Skeletal muscle cell (primary cell): ENCODE measurements at places on chromosomes 2 and 18.

DNA sequence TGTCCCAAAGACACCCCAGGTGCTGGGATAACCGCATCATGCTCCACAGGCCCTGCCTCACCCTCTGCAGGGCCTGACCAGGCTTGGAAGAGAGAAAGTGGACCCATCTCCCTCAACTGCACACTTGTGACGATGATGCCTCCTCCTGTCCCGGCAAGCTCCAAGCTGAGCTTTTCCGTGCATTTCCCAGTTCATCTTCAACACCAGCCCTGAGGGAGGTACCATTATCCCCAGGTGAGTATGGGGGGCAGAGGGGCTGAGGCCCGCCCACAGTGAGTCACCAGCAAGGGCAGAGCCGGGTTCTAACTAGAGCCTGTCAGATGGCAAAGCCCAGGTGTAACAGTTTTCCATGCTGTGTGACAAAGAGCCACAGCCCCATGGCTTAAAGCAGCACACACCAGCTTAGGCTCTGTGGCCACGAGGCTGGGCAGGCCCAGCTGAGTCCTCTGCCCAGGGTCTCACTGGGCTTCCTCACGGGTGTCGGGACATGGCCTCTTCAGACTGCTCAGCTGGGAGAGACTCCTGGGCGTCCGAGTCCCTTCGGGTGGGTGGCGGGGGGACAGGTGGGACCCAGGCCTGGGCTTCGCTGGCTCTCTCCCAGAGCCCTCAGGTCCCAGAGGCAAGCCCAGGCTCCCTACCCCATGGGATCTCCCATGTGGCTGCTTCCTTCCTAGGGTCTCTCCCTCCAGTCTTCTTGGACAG lies 108.4 kb upstream of the OTOS start:
- DNase-seq, result no peak

DNA sequence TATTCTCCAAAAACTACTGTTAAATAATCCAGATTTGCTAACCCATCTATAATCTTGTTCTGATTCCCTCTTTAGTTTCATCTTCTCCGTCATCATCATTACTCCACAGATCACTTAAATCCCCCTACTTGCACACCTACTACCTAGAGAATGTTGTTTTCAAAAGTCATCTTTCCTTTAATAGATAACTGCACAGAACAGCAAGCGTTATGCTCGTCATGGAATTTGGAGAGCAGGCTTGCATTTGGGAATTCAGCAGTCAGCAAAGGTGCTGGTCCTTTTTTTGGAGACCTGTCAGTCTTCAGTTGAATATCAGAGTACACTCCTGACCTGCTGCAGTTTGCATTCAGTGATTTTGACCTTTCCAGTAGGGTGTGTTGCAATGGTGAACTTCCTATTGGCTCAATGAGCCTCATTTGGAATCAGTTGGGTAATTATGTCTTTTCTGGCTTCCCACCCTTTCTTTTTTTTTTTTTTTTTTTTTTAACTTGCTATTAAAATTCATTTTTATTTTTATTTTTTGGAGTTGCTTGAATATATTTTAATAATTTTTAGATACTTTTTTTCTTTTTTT lies 110.6 kb downstream of the HNRNPLL start:
- DNase-seq, result no peak

GRCh38 chr18:3498698-3499471 lies 48.9 kb downstream of the TGIF1 start:
- DNase-seq, result peak; percentile 6

DNA sequence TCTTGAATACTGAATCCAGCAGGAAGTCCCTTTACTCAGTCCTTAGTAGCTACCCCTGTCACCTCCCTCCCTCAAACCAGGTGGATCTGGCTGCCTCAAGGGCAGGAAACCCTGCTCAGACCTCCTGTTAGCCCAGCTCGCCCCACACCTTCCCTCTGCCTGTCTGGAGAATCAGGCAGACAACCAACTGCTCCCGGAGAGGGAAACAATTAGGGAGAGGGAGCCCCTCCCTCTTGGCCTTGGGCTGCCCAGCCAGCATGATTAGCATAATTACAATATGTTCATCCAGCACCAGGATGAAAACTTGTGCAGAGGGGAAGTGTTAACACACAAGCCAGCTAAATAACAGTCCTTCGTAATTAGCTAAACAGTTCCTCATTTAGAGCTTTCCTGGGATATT lies 185.5 kb downstream of the C1D start:
- no peak for DNase-seq

DNA sequence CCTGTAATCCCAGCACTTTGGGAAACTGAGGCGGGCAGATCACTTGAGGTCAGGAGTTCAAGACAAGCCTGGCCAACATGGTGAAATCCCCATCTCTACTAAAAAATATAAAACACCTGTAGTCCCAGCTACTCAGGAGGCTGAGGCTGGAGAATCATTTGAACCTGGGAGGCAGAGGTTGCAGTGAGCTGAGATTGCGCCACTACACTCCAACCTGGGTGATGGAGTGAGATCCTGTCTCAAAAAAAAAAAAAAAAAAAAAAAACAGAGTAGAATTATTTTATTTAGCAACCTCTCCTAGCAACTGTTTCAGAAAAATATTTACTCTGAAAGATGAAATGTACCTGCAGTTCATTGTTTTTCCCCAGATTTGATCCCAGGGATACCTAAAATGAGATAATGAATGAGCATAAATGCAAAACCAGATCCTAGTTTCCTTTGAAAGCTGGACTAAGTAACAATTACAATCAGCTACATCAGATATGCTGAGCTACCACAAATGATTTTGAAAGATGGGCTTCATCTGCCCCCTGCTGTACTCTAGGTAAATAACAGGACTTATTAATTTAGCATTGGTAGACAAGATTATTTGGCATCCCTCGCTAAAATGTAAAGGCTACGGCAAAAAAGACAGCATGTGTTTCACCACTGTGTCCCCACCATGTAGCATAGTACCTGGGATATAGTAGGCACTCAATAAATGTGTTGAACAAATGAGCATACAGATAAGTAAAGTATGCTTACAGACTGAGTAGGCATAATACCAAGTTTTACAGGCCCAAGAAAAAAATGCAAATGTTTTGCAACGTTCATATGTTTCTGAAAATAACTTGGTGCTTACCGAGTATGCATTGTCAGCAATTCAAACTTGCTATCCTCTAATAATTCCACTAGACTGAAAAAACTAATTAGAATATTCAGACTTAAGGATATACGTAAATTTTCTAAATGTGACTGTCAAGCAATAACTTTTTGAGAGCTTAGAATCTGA lies 102.5 kb downstream of the ATL2 start:
- peak; percentile 49 for DNase-seq

GRCh38 chr18:47593744-47594472 lies 336.6 kb downstream of the SMAD2 start:
- DNase-seq, result no peak

DNA sequence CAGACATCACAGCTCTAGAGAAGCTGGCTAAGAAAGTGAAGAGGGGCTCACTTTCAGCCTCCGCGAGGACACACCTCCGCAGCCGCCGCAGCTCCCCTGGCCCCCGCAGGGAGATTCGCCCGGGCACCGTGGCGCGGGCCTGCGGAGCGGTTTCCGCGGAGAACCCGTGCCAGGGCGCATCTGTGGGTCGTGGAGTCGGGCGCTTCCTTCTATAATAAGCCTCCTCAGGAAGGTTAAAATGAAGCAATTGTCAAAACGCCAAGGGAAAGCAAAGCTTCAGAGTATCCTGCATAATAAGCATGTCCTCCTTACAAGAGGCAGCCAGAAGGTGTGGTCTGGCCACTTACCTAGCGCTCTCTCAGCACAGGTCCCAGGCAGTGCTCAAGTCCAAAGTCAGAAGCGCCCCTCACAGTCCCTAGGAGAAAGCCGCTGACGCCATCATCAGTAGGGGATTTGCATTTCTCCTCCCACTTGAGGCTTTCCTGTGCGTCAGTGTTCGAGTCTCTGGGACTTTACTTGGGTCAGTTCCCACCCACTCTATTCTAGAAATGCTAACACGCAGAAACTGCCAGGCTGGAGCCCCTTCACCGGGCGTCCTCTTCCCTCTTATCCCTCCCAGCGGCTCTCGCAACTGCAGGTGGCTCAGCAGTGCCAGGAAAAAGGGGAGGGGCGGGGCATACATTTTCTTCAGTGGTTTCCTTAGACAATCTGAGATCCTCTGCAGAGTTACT lies at the start of gene STAT4:
STAT4 (minus strand) TSS at position 395 of the 731 bp plus-strand sequence. CDS start 2,791 bp downstream, outside the sequence.
- DNase-seq, result peak; percentile 53

DNA sequence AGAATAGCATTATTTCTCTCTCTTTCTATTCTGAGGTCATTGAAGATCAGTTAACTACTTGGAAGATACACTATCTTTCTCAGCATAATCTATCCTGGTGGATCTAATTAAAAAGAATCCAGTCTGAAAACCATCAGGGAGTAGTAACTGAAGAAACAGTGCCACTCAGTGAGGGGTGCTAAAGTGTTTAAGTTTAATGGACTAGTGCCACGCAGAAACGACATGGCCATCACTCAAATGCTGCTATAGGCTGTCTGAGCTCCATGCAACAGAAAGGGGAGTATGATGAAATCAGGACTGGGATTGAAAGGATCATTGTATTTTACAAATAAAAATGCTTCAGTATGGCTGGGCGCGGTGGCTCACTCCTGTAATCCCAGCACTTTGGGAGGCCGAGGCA lies 23.3 kb downstream of the LRRC30 start:
- no peak for DNase-seq

DNA sequence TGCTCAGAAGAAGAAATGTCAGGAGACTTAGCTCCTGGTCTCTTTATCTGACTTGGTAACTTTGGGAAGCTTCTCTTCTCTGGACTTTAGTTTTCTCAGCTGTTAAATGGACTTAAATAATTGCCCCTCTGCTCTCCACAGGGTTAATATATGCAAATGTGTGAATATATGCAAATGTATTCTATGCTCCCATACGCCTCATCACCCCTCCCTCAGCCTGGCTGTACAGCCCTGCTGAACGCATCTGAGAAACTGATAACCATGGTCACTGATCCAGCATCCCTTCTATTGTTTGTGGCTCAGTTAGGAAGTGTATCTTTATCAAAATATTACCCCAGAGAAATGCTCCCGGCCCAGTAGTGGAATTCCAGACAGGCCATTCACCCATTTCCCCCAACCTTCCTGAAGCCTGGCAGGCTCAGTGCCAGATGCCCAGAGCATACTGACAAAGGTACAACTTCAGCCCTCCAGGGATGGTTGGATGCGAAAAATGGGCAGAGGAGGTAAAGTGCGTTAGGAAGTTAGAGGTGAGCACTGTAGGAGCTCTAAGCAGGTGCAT lies 103.4 kb downstream of the DYSF start:
- no peak for DNase-seq

- DNase-seq, result no peak
Observed at GRCh38 chr2:214747992-214748391, 61.5 kb downstream of the BARD1 start.

GRCh38 chr2:241848761-241849615 lies 9.7 kb downstream of the PDCD1 start:
- DNase-seq, result no peak

GRCh38 chr18:56391931-56392590 lies 246.3 kb downstream of the TXNL1 start:
- no peak for DNase-seq

DNA sequence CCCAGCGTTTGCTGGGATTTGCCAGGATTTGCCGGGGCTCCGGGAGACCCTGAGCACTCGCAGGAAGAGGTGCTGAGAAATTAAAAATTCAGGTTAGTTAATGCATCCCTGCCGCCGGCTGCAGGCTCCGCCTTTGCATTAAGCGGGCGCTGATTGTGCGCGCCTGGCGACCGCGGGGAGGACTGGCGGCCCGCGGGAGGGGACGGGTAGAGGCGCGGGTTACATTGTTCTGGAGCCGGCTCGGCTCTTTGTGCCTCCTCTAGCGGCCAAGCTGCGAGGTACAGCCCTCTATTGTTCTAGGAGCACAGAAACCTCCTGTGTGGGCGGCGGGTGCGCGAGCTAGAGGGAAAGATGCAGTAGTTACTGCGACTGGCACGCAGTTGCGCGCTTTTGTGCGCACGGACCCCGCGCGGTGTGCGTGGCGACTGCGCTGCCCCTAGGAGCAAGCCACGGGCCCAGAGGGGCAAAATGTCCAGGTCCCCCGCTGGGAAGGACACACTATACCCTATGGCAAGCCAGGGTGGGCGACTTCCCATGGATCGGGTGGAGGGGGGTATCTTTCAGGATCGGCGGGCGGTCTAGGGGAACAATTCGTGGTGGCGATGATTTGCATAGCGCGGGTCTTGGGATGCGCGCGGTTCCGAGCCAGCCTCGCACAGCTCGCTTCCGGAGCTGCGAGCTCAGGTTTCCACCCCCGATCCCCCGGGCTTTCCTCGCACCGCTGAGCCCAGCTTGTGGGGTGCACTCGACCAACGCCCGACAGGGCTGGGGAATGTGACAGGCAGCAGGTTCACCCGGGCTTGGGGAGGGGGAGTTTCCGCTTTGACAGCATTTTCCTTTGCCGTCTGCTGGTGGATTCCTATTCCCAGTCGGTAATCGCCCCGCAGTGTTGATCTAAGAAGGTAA lies 2.8 kb downstream of the ONECUT2 start:
- DNase-seq, result peak; percentile 5

- peak; percentile 15 for DNase-seq
Observed at GRCh38 chr2:139099721-139100120, 319.5 kb upstream of the NXPH2 start.

- no peak for DNase-seq
Observed at GRCh38 chr2:172860336-172860707, 124.7 kb downstream of the RAPGEF4 start.

GRCh38 chr2:162732946-162733698 lies 105.4 kb downstream of the KCNH7 start:
- no peak for DNase-seq

GRCh38 chr2:158755310-158756087 lies 39.6 kb upstream of the DAPL1 start:
- DNase-seq, result no peak

DNA sequence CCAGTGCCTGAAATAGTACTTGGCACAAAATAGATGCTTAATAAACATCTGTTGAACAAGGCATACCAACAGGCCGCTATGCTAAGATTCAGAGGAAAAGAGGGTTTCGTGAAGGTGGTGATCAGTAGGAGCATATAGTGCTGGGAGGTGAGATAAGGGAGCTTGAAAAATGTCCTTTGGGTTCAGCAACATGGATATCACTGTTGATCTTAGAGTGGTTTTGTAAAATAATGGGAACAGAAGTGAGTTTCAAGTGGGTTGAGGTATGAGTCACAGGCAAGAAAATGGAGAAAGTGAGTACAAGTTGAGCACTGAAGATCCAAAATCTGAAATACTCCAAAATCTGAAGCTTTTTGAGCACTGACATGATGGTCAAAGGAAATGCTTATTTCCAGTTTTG lies 4.4 kb downstream of the CENPO start:
- no peak for DNase-seq

DNA sequence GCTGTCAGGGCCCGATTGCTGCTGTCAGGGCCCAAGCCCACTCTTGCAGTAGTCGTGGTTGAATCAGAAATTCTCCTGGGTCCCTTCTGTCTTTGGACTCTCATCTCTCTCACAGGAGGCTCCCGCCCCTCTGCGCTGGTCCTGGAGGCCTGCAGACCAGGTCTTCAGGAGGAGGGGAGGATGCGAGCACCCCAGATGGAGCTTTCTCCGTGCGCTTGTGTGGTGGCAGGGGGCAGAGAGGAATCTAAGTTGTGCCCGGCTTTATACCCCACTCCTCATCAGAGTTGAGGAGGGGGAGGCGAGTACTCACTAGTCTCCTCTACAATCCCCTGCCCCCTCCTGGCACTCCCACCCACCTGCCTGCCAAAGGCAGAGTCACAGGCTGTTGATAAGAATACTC lies 10.4 kb downstream of the EN1 start:
- DNase-seq, result no peak
